ENCODE measurements at places on chromosomes 11 and 22.

DNA sequence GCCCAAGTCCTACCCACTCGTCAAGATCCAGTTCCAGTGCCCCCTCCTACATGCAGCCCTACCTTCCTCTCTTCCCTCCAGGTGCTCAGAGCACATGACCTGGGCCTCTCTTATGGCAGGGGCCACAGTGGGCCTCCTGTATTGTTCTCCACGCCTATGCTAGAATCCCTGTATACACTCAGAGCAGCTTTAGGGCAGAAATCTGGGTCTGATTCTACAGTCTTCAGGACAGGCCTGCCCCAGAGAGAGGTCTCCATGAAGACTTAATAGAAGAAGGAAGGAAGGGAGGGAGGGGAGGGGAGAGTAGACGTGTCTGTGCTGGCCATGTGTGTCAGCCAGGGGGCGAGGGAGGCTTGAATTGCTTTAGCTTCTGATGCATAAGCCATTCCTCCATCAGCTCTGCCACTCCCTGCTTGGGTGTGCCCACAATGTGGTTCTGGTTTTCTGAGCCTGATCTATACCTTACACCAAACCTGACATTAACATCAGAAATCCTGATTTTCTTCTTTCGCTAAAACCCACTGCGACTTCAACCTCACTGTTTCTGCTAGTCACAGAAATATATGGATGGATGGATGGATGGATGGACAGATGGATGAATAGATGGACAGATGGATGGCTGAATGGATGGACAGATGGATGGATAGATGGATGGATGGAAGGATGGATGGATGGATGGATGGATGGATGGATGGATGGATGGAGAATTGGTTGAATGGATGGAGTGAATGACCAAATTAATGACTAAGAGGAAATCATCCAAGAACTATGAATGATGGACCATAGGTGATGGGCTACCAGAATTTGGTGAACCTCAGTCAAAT lies 56.6 kb upstream of the PRDM11 start:
- DNase-seq, result no peak

GRCh38 chr11:34860034-34860433 lies 56.1 kb downstream of the APIP start:
- no peak for DNase-seq

- DNase-seq, result no peak
These were observed 12.0 kb upstream of the UBQLNL start for GRCh38 chr11:5528495-5528894.

DNA sequence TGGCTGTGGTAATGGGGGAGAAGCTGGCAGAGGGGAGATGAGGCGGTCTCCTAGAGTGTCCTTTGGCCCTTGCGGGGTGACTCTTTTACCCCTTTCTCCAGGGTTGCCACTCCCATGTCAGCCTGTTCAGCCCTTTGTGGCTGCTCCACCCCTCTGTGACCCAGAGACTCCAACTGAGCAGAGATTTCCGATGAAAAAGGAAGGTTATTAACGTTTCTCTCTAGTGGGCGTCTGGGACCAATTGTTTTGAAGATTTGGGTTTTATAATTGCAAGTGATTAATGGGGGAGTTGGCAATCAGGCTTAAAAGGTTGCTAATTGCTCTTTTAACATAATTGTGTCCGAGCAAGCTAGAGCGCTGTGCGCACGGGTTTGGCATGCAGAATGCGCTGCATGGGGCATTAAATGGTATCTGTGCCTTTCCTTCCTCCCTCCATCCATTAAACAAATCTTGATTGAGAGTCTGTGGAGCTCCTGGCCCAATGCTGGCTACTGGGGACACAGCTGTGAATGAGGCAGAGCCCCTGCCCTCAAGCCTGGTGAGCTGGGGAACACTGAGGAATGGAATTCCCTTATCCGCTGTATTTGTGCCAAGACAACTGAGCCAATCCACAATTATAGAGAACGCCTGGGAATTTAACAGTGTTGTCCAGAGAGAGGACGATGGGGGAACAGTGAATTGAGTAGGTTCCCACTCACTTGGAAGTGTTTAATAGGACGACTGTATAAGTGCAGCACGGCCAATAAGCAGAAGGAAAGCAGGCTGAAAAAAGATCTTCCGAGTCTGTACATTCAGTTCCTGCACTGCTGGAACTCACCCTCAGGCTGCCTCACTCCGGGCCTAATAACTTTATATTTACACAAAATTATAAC lies 295.9 kb downstream of the MIAT start:
- DNase-seq, result no peak

DNA sequence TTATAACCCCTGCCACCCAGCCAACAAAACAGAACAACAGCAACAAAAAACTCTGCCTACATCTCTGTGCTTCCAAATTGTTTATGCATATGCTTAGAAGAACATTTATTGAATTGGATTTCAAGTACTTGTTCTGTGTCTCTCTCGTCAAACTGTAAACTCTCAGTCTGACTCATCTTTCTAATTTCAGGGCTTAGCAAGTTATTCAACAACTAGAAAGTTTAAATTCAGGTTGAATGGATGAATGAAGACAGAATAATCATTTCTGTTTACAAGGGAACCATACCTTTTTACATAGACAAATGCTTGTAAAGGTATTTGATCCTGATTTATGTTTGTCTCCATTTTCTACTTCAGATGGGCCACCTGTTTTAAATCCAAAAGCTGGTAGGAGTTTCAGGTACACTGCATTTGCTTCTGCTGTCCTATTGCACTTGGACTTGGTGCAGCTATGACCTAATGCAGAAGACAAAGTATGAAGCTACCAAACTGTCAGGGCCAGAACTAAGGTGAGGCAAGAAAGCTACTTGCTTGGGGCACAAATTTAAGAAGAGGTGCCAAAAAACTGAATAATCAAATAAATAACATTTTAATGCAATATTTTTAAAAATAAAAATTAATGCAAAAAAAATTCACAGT lies 1.6 kb upstream of the FBXO3 start:
- no peak for DNase-seq

DNA sequence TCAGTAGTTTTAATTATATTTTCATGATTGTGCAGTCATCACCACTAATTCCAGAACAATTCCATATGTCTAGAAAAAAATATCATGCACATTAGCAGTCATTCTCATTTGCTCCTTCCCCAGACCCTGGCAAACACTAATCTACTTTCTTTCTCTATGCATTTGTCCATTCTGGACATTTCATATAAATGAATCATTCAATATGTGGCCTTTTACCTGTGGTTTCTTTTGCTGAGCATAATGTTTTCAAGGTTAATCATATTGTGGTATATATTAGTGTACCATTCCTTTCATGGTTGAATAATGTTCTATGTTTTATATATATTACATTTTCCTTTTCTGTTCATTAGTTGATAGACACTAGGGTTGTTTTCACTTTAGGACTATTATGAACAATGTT lies 811.1 kb upstream of the RAG2 start:
- no peak for DNase-seq

- DNase-seq, result peak; percentile 57
These were observed 1.0 kb upstream of the MUC5AC start for GRCh38 chr11:1156506-1157340.

DNA sequence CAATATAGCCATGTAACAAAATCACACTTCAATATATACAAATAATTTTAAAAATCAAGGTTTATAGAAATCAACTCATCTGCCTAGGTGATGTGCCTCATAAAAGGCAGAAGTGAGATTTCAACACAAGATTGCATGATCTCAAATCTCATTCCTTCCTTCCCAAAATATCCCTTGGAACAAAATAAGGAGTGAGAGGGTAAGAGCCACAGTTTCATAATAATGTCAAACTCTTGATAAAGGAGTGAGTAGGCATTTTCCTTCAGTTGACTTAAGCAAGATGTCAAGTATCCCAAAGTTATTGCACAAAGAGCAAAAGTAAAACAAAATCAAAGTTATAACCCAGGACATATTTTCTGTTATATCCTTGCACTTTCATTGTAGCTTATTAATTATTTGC lies 81.3 kb downstream of the C22orf31 start:
- no peak for DNase-seq
